ENCODE measurements at places on chromosomes 3 and 15.

DNA sequence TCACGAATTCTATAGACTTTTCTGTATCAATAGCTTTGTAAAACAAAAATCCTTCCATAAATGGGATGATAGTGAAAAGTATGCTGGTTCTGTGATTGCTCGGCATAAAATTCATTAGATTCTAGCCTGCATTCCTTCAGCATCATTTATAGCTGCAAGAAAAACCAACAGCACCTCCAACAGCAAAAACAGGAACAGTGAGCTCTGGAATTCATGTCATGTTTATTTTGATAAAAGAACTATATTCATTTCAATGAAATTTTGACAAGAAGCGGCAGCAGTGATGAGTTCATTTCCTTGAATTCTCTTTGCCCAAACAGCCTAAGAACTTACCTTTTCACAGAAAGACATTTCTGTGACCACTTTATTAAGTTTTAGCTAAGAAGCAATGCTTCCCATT lies 515.2 kb upstream of the CCDC54 start:
- DNase-seq = no peak

DNA sequence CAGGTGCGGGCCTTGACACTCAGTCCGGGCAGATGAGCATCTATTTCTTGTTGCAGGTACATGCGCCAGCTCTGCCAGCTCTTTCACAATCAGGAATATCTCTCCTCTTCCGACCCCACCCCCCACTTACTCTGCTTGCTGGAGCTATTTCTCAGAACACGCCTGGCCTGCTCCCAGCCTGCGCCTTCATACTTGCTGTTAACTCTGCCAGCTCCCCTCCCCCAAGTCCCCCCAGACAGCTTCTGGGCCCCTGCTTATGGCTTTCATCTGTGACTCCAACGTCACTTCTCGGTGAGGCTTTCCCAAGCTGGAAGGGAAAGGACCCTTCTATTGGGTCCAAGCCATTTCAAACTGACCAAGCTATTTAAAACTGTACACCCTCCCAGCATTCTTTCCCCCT lies 15.2 kb downstream of the MAGEF1 start:
- DNase-seq = no peak

GRCh38 chr15:33131552-33132232 lies 62.8 kb downstream of the FMN1 start:
- DNase-seq = no peak

GRCh38 chr3:125960456-125961288 lies 8.3 kb upstream of the ROPN1B start:
- no peak for DNase-seq

DNA sequence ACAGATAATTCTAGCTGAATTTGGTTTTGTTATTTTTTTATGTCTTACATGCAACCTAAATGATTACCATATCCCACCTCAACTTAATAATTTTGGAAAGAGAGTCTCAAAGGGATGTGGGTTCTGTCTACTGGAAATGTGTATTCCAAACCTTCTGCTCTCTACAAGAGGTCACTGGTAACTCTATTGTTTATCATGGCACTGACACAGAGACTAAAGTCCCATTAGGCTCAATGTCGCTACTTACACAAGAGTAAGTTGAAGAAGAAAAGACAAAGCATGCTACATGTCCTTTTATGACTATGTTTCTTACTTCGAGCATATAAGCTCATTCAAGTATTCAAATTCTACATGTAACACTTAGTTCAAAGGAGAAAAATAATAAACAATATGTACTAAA lies 460.3 kb upstream of the EPHA6 start:
- no peak for DNase-seq

GRCh38 chr3:41525303-41526064 lies 326.2 kb downstream of the CTNNB1 start:
- DNase-seq = no peak

Measured in SW480 (cell line).